DMS53 (cell line): ENCODE measurements at places on chromosomes 4 and X.

- DNase-seq: no peak
These were observed 192.4 kb upstream of the GPC4 start for GRCh38 chrX:133607419-133608348.

- no peak for DNase-seq
These were observed 357.0 kb upstream of the AADAT start for GRCh38 chr4:170446782-170447181.

- peak; percentile 77 for DNase-seq
These were observed 142.0 kb downstream of the RTL3 start for GRCh38 chrX:78517124-78517523.

- no peak for DNase-seq
These were observed 126.8 kb downstream of the NFKB1 start for GRCh38 chr4:102627831-102628523.

DNA sequence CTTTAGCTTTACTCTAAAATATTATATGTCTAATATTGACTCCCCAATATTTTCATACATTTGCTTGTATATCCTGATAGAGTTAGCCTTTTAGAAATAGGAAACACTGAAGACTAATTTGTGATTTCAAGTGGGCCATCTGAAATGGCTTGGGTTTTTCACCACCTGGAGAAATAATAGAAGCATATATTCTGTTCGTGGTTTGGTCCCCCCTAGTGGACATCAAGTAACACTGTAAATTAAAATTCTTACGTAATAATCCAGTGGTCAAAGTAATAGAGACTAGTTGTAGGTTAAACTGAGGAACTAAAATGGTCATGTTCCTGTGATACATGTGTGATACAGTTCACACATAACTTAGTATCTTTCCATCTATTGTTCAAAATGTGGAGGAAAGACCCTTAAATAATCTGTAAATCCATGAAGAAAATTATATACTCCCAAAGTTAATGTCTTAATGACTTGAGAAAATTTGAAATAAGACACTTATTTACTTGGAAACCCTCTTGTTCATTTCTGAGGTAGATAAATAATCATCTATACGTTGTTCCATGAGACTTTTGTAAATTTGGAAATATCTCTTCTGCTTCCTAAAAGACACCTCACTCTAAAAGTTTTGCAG is 79.8 kb upstream of the SMARCAD1 start:
- peak; percentile 74 for DNase-seq

- DNase-seq: peak; percentile 42
These were observed 49.4 kb downstream of the RPS6KA3 start for GRCh38 chrX:20217271-20217670.

- DNase-seq: no peak
These were observed 456.4 kb upstream of the HTR2C start for GRCh38 chrX:114127411-114128025.

GRCh38 chrX:106246511-106246910 is 78.4 kb downstream of the PWWP3B start:
- DNase-seq: no peak

DNA sequence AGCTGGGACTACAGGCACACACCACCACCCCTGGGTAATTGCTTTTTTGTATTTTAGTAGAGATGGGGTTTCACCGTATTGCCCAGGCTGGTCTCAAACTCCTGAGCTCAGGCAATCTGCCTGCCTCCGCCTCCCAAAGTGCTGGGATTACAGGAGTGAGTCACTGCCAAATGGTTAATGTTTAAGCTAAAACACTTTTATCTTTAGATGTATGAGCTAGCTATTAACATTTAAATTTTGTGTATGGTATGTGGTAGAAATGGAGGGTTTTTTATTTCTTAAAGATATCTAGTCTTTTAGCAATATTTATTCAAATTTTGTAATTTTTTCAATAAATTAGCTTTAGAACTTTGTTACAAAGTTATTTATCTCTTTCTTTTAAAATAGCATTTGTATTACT is 1659.8 kb upstream of the ADGRL3 start:
- peak; percentile 48 for DNase-seq

DNA sequence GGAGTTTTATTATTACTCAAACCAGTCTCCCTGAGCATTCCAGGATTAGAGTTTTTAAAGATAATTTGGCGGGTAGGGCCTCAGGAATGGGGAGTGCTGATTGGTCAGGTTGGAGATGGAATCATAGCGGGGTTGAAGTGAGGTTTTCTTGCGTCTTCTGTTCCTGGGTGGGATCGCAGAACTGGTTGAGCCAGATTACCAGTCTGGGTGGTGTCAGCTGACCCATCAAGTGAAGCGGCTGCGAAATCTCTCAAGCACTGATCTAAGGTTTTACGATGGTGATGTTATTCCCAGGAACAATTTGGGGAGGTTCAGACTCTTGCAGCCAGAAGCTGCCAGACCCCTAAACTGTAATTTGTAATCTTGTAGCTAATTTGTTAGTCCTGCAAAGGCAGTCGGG is 25.1 kb upstream of the SETD7 start:
- DNase-seq: no peak

DNA sequence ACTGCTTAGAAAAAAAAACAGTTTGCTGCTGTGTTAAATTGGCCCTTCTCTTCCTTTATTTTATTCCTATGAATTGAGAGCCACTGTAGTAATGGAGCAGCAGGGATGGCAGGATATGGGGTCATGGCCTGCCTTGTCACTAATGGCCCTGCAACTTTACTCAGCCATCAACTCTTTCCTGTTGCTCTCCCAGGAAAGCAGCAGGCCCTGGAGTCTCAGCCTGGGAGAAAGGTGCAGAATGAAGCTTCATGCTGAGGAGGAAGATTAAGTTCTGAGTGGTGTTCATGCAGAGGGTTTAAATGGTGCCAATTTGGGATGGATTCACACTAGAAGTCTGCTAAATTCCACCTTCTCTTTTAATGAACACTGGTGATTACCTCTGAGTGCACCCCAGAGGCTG is 285.6 kb downstream of the GPAT3 start:
- DNase-seq: no peak

DNA sequence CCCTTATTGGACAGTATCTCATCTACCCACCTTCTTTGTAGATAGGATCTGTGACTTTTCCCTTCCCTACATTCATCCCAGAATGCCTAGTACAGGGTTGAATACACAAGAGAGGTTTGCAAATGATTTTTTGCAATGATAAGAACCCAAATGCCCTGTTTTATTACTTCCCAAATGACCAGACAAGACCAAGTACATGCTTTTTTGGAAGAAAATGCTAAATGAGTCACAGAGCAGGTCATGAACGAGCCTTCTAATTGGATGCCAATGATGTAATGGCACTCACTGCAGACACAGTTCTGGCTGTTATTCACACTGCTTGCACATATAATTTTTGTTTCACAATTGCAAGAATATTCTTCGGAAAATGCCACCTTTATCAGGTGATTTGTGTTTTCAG is 17.8 kb upstream of the GABRQ start:
- DNase-seq: no peak

GRCh38 chr4:55849724-55850123 is 3.7 kb upstream of the EXOC1 start:
- DNase-seq: no peak

GRCh38 chrX:46837558-46838485 is 979 bp downstream of the RP2 start:
- peak; percentile 26 for DNase-seq

- DNase-seq: peak; percentile 45
These were observed 99.0 kb upstream of the OTUD4 start for GRCh38 chr4:145279122-145279960.

DNA sequence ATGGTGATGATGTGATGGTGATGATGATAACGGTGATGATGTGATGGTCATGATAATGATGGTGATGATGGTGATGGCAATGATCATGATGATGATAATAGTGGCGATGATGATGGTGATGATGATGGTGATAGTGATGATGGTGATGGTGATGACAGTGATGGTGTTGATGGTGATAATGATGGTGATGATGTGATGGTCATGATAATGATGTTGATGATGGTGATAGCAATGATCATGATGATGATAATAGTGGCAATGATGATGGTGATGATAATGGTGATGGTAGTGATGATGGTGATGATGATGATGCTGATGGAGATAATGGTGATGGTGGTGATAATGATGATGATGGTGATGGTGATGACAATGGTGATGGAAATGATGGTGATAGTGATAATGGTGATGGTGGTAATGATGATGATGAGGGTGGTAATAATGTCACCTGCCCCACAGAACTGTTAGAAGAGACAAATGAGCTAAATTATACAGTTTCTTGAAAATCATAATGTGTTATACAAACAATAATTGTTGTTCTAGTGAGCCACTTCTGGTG is 289.9 kb downstream of the ASMT start:
- no peak for DNase-seq

- no peak for DNase-seq
These were observed 2.9 kb upstream of the SEPSECS start for GRCh38 chr4:25163196-25163595.

- no peak for DNase-seq
These were observed 106.3 kb upstream of the TNIP3 start for GRCh38 chr4:121270389-121270788.

- no peak for DNase-seq
These were observed 212.1 kb upstream of the ATP6AP2 start for GRCh38 chrX:40368611-40369061.

- no peak for DNase-seq
These were observed 46.9 kb downstream of the XIAP start for GRCh38 chrX:123906557-123907316.
